NCI-H187 treated with DMSO at 0.1 percent for 48 hours (cell line): ENCODE measurements at places on chromosomes 13 and 19.

DNA sequence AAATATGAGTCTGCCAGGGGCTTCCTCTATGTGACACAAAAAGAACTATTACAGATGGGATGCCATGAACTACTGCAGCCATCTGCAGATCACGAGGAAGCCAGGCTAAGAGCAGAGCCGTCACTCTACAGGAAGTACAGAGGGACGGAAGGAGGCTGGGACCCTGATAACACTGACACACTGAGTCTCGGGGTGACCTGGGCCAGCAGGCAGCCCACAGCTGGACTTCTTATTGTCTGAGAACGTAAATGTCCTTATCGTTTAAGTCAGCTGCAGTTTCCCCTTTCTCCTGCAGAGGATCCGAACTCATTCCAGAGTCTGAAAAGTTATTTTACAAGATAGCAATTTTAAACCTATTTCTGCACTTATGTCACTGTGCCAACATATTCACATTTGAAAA is 20.7 kb downstream of the PARP4 start:
- no peak for DNase-seq

DNA sequence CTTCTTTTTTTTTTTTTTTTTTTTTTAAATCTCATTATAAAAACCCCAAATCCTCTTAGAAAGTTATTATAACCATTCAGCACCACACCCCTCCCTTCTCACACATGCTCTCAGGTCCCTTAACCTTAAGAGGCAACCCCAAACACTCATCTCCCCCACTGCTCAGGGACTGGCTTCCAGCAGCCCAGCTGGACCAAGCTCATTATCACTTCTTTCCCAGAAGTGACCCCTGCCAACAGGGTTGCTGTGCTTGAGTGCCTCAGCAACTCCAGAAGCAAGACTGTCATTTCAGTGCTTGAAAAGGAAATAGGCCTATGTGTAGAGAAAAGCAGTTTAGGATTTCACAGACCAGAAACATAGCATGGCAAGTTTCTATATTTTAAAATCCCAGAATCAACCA is 84.3 kb downstream of the SLAIN1 start:
- DNase-seq = no peak

DNA sequence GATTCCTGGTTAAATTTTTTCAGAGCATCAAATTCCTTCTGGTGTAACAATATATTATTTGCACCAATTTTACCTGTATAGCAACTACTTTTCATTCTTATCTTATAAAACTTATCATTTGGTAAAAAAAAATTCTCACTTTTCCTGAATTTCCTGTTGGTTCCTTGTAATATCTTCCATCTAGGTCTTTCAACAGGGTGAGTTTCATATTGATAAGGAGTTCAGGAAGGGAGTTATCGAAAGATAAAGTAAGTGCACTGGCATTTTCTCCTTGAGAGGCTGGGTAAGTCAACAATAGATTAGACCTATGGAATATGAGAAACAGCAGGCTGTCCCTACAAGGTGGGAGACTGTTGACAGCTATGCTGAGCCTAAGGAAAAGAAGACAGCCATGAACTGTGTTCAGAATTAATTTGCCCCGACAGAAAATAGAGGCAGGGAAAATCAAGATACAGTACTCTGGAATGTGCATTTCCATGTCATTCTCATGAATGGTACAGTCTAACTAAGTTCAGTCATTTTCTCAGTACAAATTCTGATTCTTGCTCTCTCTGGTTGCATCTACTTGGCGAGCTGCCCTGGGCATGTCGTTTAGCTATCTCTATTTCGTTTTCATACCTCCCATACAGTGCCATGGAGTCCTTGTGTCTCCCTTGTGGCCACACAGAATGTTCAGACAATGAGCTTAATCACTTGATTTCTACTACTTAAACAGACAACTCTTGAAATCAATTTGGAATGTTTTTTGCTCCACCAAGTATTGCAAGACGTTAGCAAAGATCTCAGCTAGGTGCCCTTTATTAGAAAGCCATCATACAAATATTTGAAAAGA is 9.9 kb downstream of the IGFL1 start:
- no peak for DNase-seq

DNA sequence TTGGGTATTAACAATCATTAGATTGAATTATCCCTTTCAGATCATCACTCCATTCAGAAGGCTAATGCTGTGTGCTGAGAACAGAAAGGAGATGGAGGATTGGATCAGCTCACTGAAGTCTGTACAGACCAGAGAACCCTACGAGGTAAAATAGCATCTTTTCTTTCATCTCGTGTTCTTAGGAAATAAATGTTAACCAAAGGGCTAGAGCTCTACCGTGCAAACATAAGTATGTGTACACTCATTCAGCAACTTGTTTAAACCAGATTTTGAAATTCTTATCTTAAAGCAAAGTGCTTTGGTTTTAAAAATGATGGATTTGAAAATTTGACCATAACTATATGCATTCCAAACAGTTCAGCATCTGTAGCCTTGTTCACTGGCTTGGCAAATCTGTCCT is 106.8 kb downstream of the DGKH start:
- DNase-seq = no peak

DNA sequence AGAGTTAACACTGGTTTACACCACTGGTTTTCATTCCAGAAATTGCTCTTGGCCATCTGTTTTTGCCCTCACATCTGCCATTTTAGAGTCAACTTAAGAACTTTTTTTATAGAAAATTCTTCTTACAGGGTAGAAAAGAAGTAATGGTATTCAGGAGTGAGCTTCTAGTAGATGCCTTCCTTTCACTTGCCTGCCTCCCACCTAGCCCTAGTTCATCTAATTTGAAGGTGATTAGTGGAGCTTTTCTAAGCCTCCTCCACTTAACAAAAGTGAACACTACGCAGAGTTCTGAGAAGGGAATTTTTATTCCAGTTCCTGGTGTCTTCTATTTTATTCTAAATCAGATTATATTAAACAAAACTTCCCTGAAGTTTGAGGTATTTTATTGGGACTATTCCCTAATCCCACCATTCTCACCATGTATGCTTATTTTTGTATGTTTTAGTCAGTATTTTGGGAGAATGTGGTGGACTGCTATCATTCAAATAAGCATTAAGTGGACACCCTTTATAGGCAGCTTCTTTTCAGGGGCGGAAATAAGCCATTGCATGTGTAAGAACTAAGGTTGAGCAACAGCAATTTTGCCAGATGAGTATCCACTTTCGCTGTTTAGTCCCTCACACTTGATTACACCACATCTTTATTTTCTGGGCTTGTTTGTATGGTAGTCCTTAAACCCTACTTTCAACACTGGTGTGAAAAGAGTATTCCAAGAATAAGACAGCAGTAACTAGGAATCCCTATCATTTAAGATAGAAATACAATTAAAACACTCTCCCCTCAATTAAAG is 156.9 kb downstream of the ENOX1 start:
- no peak for DNase-seq

DNA sequence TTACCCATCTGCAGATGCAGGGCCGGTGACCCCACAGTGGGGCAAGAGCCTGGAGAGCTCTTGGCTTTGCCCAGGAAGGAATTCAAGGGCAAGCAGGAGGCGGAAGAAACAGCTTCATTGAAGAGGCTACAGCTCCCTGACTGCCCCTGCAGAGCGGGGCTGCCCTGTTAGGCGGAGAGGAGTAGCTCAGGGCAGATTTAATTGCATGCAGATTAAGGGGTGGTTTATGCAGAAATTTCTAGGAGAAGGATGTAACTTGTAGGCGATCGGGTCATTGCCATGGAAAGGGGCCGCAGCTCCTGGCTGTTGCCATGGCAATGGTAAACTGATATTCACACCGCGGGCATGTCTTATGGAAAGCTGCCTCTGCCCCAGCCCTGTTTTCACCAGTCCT is 94.1 kb downstream of the ATP11A start:
- no peak for DNase-seq

DNA sequence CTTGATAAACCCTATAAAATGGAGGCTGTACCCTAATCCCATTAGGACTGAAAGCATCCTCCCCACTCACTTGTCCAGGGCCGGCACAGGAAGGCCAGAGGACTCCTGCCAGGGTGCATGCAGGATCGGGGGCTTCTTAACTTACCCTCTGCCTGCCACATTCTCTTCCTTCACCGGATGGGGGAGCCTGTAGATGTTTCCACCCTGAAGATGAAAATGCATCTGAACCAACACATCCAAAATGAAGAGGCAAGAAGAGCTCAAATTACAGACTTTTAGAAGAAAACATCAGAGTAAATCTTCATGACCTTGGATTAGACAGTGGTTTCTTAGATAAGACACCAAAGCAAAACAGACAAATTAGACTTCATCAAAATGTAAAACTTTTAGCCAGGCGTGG is 25.9 kb upstream of the NAPA start:
- no peak for DNase-seq

GRCh38 chr19:7997809-7998480 is 7.5 kb downstream of the ELAVL1 start:
- DNase-seq = no peak

DNA sequence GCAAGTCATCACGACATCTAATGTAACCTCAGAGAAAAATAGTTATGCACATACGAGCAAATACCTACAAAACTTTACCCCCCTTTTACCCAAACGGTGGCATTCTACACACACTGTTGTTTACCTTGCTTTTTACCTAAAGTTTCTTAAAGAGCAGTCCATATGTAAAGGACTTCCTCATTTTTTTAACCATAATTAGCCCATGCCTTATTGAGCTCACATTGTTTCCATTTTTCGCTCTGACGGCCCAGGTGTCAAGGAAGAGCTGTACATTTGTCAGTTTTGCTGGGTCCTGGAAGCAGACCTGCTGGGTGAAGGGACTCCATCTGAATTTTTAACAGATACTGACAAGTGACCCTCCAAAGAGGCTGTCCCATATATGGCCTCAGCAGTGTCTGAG is 89.4 kb downstream of the STK24 start:
- DNase-seq = no peak

- DNase-seq = no peak
Measured at GRCh38 chr13:28754698-28755545, 36.2 kb upstream of the SLC46A3 start.

GRCh38 chr13:112759827-112760226 is 70.0 kb downstream of the ATP11A start:
- DNase-seq = no peak

- no peak for DNase-seq
Measured at GRCh38 chr19:50695251-50696093, 24.1 kb downstream of the SHANK1 start.

- no peak for DNase-seq
Measured at GRCh38 chr13:50587115-50587514, 256.4 kb downstream of the DLEU7 start.

- no peak for DNase-seq
Measured at GRCh38 chr13:112855859-112856258, 113.2 kb upstream of the MCF2L start.

DNA sequence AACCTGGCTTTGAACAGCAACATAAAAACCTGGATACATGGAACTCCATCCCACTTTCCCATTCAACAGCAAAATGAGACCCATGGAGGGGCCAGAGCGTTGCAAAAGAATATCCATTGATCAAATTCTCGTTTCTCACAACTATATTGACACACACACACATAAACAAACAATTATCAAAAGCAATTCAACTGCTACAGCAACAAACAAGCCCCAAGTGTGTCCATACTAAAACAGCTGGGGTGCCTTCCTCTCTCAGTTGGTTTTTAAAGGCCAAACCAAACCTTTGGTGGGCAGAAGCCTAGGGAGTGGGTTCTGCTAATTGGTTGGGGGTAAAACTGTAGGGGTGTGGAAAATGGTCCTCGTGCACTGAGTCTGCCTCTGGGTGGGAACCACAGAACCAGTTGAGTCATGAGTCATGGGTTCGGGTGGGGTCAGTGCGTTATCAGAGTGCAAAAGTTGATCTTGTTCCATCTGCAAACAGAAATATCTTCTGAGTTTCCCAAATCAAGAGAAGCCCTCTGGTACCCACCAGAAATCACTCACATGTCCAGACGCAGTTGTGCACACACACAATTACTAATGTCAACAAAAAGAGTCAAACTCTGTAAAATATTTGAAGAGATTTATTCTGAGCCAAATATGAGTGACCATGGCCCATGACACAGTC is 18.5 kb downstream of the GPR42 start:
- DNase-seq = no peak

GRCh38 chr19:1998712-1999708 is 16.5 kb downstream of the BTBD2 start:
- DNase-seq = no peak

- no peak for DNase-seq
Measured at GRCh38 chr13:23460921-23461320, 27.4 kb upstream of the SACS start.

- DNase-seq = no peak
Measured at GRCh38 chr19:52518646-52519045, 8.8 kb upstream of the ZNF808 start.

- no peak for DNase-seq
Measured at GRCh38 chr19:38032151-38032550, 125.1 kb downstream of the SIPA1L3 start.

DNA sequence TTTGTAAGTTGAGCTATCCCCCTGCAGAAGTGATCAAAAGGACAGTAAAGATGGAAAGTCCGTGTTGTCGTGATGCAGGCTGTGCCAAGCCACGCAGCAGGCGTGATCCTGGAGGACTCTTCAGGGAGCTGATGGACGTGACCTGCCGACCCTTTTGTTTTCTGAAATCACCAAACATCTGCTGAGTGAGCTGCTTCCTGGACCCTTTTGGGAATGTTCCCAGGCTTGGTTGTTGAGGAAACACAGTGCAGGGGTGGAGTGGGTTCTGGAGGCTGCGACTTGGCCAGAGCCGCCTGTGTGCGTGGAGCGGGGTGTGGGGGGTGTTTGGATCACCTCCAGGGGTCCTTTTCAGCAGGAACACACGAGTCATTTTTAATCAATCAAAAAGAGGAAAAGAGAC is 15.4 kb upstream of the CPAMD8 start:
- DNase-seq = no peak

DNA sequence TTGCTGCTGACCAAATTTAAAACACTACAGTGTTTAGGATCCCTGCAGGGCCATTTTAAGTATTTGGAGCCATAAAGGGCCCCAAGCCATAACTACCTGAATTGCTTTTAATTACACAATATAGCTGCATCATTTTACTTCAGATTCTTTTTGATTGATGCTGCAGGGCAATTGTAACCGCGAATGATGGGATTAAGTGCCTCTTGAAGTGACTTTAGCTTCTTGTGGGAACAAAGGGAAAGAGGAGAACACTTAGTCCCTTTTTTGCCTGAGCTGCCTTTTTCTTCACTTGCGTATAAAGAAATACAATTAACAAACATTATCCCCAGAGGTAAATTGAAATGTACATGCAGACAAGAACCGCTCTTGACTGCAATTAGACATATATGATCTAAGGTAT is 228.5 kb downstream of the ZIC5 start:
- DNase-seq = peak; percentile 99

DNA sequence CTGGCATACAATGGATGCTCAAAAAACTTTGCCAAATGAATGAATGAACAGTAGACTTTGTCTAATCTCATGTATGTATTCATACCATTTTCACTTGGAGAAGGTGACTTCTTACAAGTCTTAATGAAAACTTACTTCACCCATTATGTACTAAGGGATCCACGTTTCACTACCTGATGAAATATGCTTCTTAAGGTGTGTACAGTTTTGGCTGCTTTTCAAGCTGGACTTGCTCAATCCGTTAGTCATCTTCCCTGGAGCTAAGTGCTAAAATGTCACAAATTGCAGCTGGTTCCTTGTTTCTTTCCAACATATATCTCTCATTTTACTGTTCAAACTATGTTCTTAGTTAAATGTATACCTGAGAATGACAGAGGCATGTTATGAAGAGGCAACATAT is 4.2 kb upstream of the CCNA1 start:
- no peak for DNase-seq

GRCh38 chr13:92864584-92865284 is 361.9 kb upstream of the GPC6 start:
- no peak for DNase-seq
